ENCODE measurements at places on chromosomes 7 and 10. TPM values are rescaled to one million over a fixed set of nuclear protein-coding genes. Genes with fewer than 3 reads are reported as not detected.

AEBP1 gene
- total RNA-seq = not detected

TBC1D12 gene
- 4.5 TPM for total RNA-seq

KCP gene
- 0.14 TPM for total RNA-seq

CPN1 gene
- total RNA-seq = 0.20 TPM

AGR2 gene
- total RNA-seq = 161 TPM

COMTD1 gene
- 49.8 TPM for total RNA-seq

FAM131B gene
- 0.48 TPM for total RNA-seq

TMEM243 gene
- total RNA-seq = 26.2 TPM

KIF5B gene
- total RNA-seq = 89.0 TPM

MYO1G gene
- total RNA-seq = 0.09 TPM

C7orf33 gene
- total RNA-seq = not detected

SGMS1 gene
- total RNA-seq = 28.0 TPM

SRRM3 gene
- total RNA-seq = 5.6 TPM

FAM241B gene
- total RNA-seq = 20.1 TPM

OPN1SW gene
- not detected for total RNA-seq

CTNNA3 gene
- not detected for total RNA-seq

NXPH1 gene
- total RNA-seq = not detected

CYP2C19 gene
- total RNA-seq = 0.02 TPM

TMEM270 gene
- total RNA-seq = not detected

FGF8 gene
- 0.09 TPM for total RNA-seq

COL13A1 gene
- 0.43 TPM for total RNA-seq

ACTL6B gene
- total RNA-seq = not detected

OPTN gene
- 51.5 TPM for total RNA-seq

TFEC gene
- 0.10 TPM for total RNA-seq

MCM10 gene
- 22.9 TPM for total RNA-seq

CYP2C8 gene
- not detected for total RNA-seq

CARD11 gene
- 1.4 TPM for total RNA-seq

Data from A549 treated with CpdA at 1 μM for 4 hours (cell line).